ENCODE measurements at places on chromosomes 2 and 18.
A peak's percentile ranks its signal among the peaks of the same experiment; 100 is the strongest.

GRCh38 chr2:100964222-100964621 is 37.9 kb upstream of the RPL31 start:
- no peak for DNase-seq

DNA sequence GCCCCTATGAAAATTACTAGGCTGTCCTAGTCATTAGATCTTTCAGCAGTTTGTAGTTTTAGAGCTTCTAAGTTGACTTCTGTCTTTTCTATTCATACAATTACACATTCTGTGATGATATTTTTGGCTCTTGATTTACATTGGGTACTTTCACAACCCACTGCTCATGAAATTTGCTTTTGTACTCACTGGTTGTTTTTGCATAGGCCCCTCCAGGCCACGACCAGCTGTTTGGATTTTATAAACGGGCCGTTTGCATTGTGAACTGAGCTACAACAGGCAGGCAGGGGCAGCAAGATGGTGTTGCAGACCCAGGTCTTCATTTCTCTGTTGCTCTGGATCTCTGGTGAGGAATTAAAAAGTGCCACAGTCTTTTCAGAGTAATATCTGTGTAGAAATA is 193.8 kb downstream of the RPIA start:
- DNase-seq: no peak

GRCh38 chr2:105373344-105373781 is 25.5 kb downstream of the FHL2 start:
- DNase-seq: no peak

DNA sequence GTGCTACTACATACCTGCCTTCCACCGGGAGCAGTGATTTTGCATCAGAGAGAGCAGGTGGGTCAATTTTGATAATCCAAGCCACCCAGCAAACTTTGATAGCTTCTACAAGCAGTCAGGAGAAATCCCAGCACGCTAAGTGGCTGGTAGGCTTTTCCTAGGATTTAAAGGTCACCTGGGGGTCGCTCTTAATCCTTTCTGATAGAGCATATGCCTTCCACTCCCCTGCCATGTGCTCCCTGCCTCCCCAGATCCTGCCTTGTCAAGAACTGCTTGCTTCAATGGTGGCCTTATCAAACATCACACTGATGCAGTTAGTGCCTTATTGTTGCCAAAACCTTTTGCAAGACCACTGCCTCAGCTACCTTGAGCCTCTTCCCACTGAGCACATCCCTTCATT is 462.3 kb upstream of the MEX3C start:
- peak; percentile 53 for DNase-seq

- no peak for DNase-seq
Observed at GRCh38 chr2:48257456-48257855, 272.5 kb upstream of the STON1 start.

DNA sequence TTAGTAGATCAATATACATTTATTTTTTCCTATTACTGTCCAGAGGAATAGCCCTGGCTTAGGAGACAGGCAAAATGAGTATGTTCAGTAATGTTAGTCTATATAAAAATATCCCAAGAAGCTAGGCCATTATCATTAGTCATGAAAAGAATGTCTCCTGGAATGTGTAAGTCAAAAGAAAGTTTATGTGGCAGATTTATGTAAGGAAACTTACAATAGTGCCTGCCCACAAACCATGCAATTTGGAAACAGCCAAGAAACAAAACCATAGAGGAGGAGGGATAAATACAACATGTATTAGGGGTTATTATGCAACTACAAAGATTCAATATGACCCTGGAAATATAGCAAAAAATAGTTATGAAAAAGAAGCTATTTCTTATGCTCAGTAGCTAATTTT is 96.3 kb downstream of the NOL4 start:
- no peak for DNase-seq
